ENCODE measurements at places on chromosomes 7 and 10.
A peak's percentile ranks its signal among the peaks of the same experiment; 100 is the strongest.

GRCh38 chr10:95835149-95835860, 72.5 kb upstream of the CC2D2B start:
- no peak for DNase-seq

- no peak for DNase-seq
These were observed 7.2 kb downstream of the CHST15 start for GRCh38 chr10:124086097-124086710.

- no peak for DNase-seq
These were observed 72.3 kb downstream of the TLL2 start for GRCh38 chr10:96441322-96441885.

GRCh38 chr7:104825099-104825498, 188.9 kb upstream of the KMT2E start:
- DNase-seq = no peak

GRCh38 chr7:22675421-22675820, 51.6 kb upstream of the IL6 start:
- no peak for DNase-seq

GRCh38 chr7:130387628-130388403, 7.5 kb downstream of the CPA1 start:
- DNase-seq = no peak

DNA sequence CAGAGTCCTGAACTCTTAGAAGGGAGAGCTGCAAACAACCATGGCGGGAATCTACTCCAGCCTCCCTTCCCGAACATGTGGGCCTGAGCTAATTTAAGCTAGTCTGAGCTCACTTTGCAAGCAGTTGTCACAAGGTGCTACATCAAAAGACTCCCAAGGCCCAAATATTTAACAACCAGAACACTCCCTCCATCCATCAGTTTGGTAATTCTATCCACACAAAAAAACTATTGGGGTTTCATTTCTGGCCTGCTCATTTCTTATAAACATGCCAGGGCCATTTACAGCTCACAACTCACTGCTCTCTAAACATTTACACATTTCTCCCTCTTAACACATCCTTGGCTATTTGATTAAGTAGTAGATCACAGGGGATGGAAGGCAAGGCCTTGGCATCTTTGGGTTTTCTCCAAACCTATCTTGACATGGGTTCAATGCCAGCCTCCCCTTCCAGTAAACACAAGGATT, 263.4 kb downstream of the KCNMA1 start:
- DNase-seq = no peak

DNA sequence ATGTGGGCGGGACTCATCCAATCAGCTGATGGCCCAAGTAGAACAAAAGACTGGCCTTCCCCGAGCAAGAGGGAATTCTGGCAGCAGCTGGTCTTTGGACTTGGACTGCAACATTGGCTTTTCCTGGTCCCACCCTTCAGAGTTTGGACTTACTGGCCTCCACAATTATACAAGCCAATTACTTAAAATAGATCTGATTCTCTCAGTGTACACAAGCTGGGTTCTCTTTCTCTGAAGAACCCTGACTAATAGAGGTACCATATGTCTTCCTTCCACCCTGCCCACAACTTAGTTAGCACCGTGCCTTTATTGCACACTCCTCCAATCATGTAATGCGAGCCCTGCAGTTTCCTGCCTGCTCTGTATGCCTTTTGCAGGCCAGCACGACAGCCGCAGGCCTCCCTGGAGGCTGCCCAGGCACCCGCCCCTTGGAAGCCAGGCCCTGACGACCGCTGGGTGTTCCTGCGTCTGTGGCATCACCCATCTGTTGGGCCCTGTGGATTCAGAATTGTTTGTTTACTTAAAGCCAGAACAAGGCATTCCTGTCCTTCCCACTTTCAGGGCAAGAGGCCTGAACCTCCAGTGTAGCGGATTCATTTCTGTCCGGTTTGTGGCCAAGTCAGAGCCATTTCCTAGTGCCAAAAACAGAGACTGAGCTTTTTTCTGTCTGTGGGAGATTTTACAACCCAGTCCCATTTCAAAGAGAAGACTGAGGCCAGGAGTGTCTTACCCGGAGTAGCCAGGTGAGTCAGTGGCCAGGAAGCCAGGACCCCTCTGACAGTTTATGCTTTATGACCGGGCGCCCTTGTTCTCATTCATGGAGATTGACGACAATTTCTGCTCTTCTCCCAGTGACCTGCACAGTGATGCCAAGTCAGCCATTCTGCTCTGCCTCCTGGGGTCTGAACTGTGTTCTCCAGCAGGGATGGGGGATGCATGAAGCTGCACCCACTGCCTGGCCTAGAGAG, 968 bp upstream of the INMT start:
- DNase-seq = peak; percentile 29

GRCh38 chr10:126930883-126931503, 25.8 kb downstream of the DOCK1 start:
- no peak for DNase-seq

GRCh38 chr7:29976673-29977415, 12.8 kb downstream of the SCRN1 start:
- DNase-seq = no peak

DNA sequence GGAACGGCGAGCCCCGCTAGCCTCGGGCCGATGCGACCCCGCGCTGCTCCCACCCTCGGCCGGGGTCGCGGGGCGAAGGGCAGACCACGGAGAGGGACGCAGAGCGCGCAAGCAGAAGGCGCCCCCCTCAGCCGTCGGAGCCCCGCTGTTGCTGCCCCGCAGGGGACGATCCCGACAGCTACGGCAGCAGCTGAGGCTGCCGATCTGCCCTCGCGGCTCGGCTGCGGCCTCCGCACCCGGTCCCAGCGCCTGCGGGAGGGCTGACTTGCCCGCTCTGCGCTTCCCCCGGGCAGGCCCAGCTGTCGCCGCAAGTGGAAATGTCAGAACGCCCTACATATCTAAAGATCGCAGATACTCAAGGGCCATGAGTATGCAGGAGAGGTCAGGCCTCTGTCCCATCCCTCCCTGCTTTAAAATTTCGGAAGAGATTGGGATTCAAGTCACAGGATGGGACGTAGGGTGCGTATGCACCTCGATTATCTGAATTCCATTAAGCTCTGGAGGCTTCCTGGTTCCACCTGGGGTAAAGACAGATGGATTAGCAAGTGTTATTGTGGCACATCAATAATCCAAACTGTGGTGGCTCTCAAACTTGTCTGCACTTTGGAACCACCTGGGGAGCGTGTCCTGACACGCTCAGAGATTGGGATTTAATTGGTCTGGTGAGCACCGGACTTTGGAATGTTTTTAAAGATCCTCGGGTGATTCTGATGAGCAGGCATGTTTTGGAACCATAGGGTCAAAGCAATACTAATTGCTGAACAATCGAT, at the start of gene CRPPA:
Gene CRPPA (minus strand): TSS at position 206 of the 770 bp plus-strand sequence. CDS start 216 bp downstream, outside the sequence.
- DNase-seq = peak; percentile 33

Measured in NCI-H510A (cell line).